ENCODE measurements at places on chromosomes 6 and 20.

- no peak for DNase-seq
Measured at GRCh38 chr6:20575704-20576451, 41.6 kb downstream of the CDKAL1 start.

DNA sequence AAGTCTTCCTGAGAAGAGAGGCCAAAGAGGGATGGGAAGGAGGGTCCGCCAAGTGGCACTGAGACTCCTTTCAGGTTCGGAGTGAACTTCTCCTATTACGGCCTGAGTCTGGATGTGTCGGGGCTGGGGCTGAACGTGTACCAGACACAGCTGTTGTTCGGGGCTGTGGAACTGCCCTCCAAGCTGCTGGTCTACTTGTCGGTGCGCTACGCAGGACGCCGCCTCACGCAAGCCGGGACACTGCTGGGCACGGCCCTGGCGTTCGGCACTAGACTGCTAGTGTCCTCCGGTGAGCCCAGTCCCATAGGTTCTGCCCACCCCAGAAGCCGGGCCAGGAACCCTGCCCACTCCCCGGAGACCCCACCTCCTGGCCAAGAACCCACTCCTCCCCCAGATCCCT, 4.1 kb downstream of the SLC22A7 start:
- no peak for DNase-seq

DNA sequence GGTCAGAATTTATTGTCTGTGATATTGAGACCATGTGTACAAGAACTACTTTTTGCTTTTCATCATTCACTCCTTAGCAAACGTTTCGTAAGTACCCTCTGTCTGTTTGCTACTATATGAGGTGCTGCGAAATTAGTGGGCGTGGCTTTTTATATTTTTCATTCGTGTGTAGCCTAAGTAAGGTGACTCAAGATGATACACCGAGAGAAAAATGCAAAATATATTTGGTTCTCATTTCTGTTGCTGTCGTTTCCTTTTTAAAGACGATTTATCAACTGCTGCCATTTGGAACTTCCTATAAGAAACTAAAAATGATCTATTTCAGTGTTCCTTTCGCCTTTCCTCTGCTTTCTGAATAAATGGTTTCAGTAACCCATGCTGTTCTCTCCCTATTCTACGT, 61.2 kb downstream of the VAPB start:
- DNase-seq = no peak

- DNase-seq = no peak
Measured at GRCh38 chr20:11155156-11155756, 481.5 kb upstream of the JAG1 start.

DNA sequence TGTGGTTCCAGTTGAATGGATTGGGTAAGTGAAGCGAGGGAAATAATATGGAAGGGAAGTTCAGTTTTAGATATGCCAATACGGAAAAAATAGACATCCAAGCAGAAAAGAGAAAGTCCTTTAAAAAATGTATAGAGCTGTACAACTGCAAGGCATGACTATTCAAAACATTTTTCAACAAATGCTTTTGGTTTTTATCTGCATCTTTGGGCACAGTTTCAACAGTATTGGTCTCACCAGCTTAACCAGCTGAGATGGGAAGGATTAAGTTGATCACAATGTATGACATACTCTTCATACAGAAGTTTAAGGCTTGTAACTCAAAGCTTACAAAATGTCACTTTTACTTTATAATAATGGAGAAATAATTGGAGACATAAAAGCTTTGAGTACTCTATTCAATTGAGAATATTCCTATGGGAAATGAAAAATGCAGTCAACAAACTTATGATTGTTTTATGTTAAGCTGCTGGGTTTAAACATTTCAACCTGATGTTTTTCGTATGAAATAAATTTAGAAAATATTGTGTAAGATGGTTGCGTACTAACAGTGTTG, 16.3 kb upstream of the UTRN start:
- no peak for DNase-seq

- DNase-seq = no peak
Measured at GRCh38 chr6:152594701-152595100, 42.5 kb downstream of the SYNE1 start.
